ENCODE measurements at places on chromosomes 3 and 15.

- DNase-seq: no peak
Measured at GRCh38 chr15:84604826-84605553, 4.2 kb downstream of the ZSCAN2 start.

DNA sequence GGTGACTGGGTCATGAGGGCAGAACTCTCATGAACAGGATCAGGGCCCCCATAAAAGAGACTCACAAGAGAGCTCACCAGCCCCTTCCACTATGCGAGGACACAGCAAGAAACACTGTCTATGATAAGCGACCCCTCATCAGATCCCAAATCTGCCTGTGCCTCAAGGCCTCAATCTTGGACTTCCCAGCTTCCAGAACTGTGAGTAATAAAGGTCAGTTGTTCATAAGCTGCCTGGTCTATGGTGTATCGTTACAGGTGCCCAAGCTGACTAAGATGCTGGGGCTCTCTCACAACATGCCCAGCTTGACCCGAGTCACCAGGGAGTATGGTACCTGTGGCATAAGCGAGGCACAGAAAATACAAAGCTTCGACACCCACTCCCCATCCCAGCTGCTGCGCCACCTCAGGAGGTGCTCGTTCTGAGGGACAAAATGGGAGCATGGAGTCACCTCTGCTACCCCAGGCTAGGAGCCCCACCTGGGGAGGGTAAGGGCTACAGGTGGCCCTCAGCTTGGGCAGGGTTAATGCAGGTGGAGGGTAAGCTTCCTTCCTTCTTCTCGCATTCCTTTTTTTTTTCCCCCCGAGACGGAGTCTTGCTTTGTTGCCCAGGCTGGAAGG, 234.1 kb downstream of the ADAMTS17 start:
- DNase-seq: no peak

DNA sequence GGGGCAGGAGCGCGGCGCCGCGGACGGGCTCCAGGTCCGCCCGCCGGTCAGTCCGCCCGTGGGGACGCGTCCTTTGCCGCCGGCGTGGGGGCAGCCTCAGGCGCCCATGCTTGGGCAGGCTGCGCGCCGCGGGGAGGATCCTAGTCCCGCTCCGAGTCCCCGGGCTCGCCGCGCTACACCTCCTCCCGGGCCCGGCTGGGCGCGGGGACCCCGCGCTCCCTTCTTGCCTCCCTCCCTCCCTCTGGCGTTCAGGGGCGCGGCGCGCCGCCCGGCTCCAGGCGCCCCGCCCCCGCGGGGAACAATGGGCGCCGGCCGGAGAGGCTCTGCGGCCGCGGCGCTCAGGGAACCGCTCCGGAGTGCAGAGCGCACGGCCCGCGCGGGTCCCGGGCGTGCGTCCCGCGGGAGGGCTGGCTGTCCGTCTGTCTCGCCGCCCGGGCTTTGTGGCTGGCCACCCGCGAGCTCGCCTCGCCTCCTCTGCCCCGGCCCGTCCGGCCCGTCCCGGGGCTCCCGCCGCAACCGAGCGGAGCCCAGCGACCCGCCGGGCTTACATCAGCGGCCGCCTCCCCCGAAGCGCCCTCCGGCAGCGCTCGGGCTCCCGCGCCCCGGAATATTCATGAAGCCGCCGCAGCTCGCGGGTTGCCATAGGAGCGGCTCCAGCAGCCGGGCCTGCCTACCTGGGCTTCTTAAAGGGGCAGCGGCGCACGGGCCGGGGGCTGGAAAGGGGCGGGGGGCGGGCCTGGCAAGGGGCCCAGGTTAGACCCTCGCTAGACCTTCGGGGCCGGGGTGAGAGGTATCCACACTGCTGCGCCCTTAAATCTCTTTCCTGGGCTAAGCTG, at the start of gene HCN4:
TSS of gene HCN4 (minus strand) at position 658 of the 836 bp plus-strand sequence. CDS start 688 bp downstream, outside the sequence.
- DNase-seq: no peak

- no peak for DNase-seq
Measured at GRCh38 chr3:157154563-157155330, 5.2 kb downstream of the CCNL1 start.

Data from pulmonary artery endothelial cell (primary cell).